Fibroblast of villous mesenchyme (primary cell): ENCODE measurements at places on chromosomes 7 and 10. TPM values are rescaled to one million over a fixed set of nuclear protein-coding genes. Genes with fewer than 3 reads are reported as not detected.

- no peak for DNase-seq
Observed at GRCh38 chr10:42609872-42610271, 28.5 kb downstream of the ZNF33B start.

- DNase-seq = no peak
Observed at GRCh38 chr7:10584886-10585285, 388.8 kb upstream of the PHF14 start.

DNA sequence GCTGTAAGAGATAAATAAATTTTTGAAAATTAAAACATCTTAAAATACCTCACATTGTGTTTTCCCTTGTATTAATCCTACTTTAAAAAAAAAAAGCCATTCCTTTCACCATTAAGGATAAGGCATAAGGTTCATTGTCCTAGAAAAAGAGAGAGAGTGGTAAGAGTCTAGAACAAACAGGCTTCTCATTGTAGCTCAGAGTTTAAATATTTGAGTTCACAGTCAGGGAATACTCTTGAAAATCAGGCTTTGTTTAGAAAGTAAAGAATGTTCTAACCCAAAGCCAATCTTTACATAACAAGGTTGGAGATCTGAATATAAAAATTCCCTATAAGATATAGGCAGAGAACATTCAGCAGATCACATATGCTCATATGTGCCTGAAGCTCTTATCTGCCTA lies 40.2 kb upstream of the TES start:
- DNase-seq = no peak

DNA sequence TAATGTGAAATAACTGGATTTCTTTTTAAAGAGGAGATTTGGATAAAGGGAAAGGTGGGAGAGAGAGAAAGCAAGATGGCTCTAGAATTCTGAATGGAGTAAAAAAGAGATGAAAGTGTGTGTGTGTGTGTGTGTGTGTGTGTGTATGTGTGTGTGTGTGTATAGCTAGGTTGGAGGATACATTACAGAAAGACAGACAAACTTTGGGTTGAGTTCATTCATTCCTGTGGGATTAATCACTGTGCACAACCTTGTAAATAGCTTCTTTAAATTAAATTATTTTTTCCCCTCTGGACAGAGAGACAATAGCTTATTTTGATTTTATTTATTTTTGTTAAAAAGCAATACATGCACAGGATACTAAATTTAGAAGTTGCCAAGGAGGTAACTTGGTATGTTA lies 7.5 kb downstream of the ASB4 start:
- peak; percentile 42 for DNase-seq

ARHGAP12 gene
- 39.9 and 57.0 TPM in 2 replicates for total RNA-seq

GRCh38 chr7:124773339-124773738 lies 7.7 kb upstream of the GPR37 start:
- DNase-seq = no peak

GRCh38 chr10:33381451-33382215 lies 47.2 kb upstream of the NRP1 start:
- DNase-seq = peak; percentile 80

ATP6V0A4 gene
- total RNA-seq = under 0.01 TPM in 1 of 2 replicates, not detected in the other

DNA sequence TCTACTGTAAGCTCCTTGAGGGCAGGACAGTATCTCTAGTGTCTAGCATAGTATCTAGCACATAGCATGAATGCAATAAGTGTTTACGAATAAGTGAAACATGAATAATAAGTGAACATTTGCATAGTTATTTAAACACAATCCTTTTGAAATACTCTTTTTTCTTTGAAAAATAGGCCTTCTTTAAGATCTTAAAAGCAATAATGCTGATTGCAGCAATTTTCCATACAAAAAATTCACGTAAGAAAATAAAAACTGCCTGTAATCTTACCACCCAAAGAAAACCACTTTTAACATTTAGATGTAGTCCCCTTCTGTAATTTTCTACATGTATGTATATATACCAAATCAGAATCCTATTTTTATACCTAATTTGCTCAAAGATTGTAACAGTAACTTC lies 162.5 kb upstream of the HPS1 start:
- DNase-seq = no peak

DNA sequence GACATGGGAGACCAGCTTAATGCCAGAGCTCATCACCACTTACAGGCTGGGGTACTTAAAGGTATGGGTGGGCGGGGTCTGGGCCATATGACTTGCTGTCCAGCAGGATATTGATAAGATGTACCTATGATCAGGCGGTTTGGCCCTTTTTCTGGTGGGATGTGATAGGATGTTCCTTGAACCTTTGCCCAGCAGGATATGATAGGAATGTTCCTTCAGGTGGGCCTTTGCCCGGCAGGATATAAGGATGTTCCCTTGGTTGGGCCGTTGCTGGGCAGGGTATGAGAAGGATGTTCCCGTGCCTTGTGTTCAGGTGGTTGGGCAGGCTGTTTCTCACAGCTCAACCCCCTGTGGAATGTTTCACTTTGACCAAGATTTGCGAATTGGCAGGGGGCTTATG lies 187.2 kb upstream of the CXCL12 start:
- DNase-seq = no peak

GRCh38 chr7:69714886-69715576 lies 116.8 kb downstream of the AUTS2 start:
- DNase-seq = no peak

- peak; percentile 47 for DNase-seq
Observed at GRCh38 chr10:112815269-112816032, 134.6 kb upstream of the TCF7L2 start.

GRCh38 chr7:116194115-116194514 lies 16.2 kb upstream of the TES start:
- DNase-seq = no peak

- DNase-seq = no peak
Observed at GRCh38 chr7:156031679-156032478, 219.6 kb upstream of the SHH start.

CFAP46 gene
- total RNA-seq = under 0.01 and 0.32 TPM in 2 replicates

DNA sequence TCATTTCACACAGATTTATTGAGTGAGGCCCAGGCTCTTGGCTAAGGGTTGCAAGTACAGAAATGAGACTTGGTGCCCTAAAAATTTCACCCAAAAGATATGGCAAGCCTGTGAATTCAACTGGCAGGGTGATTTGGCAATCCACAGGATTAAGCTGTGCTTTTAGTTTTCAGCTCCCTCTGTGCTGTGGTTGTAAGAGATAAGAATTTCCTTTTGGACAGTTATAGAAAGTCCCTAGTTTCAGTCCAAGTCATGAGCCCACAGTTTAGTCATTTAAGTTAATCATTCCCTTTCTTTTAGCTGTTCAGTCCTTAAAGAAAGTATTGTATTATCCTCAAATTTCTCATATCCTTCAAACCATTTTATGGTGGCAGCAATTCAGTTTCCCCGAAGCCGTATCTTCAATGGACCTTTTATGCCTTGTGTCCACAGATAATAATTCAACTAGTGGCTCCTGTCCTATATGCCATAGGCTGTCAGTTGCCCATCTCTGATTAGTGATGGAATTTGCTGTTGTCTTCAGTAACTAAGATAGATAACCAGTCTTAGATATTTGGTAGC lies 73.4 kb upstream of the NAMPT start:
- peak; percentile 86 for DNase-seq

- no peak for DNase-seq
Observed at GRCh38 chr7:132130497-132130896, 445.8 kb downstream of the PLXNA4 start.
